ENCODE measurements at places on chromosomes 6 and 20. TPM values are rescaled to one million over a fixed set of nuclear protein-coding genes. Genes with fewer than 3 reads are reported as not detected.
A peak's percentile ranks its signal among the peaks of the same experiment; 100 is the strongest.

DNA sequence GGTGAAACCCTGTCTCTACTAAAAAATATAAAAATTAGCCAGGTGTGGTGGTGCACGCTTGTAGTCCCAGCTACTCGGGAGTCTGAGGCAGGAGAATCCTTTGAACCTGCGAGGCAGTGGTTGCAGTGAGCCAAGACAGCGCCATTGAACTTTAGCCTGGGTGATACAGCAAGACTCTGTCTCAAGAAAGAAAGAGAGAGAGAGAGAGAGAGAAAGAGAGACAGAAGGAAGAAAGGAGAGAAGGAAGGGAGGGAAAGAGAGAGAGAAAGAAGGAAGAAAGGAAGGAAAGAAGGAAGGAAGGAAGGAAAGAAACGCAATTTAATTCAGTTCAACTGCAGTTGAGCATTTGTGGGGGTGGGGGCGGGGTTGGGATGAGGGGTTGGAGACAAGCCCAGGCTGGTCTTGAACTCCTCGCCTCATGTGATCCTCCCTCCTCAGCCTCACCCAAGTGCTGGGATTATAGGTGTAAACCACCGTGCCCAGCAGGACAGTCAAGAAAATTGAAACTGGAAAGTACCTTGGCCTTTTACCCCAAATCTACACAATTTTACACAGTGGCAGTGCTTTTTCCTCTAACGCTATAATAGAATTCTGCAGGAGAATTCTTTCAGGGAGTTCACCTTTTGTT is 30.5 kb downstream of the TRIM27 start:
- H3K27ac ChIP-seq = no peak overlapping the region
- no peaks in the 10 kb centered on the region for H3K4me1 ChIP-seq
- H3K27me3 ChIP-seq = no peaks in the 10 kb centered on the region
- H3K36me3 ChIP-seq = no peaks in the 10 kb centered on the region

- H3K4me3 ChIP-seq = no peak overlapping the region
- H3K27me3 ChIP-seq = no peaks in the 10 kb centered on the region
- no peak overlapping the region for H3K27ac ChIP-seq
- no peaks in the 10 kb centered on the region for H3K36me3 ChIP-seq
- no peaks in the 10 kb centered on the region for H3K4me1 ChIP-seq
Measured at GRCh38 chr6:53107091-53107490, 41.5 kb downstream of the GCM1 start.

GRCh38 chr6:107704347-107705013 is 119.6 kb downstream of the SCML4 start:
- H3K27me3 ChIP-seq = no peaks in the 10 kb centered on the region
- H3K4me3 ChIP-seq = no peak overlapping the region
- H3K36me3 ChIP-seq = no peaks in the 10 kb centered on the region
- no peaks in the 10 kb centered on the region for H3K4me1 ChIP-seq

DNA sequence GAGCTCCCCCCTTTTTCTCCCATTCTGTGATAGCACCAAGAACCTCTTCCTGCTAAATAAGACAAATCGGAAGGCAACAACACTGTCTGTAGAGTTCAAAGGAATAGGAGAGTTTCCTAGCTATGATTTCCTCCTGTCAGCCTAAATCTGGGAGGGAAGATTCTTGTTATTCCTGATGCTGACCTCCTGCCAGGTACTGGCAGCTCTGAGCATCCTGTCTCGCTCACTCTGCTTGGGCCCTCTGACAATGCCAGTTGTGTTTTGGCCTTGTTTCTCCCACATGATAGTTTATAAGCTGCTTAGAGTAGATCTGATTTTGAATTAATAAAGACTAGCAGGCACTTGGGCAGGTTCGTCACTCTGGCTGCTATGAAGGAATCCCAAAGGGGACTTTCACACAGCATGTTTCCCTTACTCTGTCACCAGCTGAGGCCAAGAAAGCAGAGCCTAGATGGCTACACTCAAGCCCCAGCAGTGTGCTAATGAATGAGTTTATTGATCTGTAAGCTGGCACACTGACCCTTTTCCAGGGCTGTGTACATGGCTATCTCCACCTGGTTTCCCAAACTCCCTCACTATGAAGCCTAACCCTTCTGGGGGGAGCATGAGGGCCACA is 52.3 kb downstream of the UQCC1 start:
- H3K27me3 ChIP-seq = no peaks in the 10 kb centered on the region
- peak; percentile 38 for DNase-seq
- no peaks in the 10 kb centered on the region for H3K36me3 ChIP-seq

DNA sequence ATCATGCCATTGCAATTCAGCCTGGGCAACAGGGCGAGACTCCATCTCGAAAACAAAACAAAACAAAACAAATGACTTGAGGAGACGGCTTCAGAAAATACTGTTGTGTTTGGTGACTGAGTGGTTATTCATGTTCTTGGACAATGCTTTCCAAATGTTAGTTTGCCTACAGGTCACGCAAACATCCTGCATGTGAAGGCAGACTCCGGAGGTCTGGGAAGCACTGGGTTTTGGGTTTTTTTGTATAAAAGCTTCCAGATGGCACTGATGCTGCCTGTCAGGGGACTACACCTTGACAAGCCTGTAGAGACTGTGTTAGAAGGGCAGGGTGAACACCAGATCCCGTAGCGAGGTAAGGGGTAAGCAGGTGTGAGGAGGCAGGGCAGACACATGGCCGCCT is 81.7 kb downstream of the THBS2 start:
- no peak for DNase-seq
- H3K27ac ChIP-seq = peak overlapping the region; percentile 45
- no peaks in the 10 kb centered on the region for H3K36me3 ChIP-seq
- no peaks in the 10 kb centered on the region for H3K27me3 ChIP-seq
- H3K4me1 ChIP-seq = no peaks in the 10 kb centered on the region

DNA sequence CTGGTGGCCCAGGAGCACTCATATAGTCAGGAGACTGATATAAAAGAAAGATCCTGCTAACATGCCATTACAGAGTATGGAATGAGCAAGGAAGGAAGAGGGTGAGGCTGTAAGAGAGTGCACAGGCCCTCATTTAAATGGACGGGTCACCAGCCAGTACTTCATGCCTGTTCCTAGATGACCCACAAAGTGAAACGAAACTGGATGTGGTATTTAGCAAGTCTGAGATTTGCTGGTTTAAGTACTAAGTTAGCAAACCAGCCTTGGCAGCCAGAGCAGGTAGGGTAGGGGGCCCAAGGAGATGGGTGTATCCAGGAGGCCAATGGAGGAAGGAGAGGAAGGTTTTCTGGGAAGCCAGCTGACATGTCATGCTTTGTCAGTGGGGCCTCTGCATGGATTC is 15.9 kb downstream of the NT5E start:
- no peak overlapping the region for H3K4me3 ChIP-seq
- no peaks in the 10 kb centered on the region for H3K27me3 ChIP-seq
- H3K36me3 ChIP-seq = no peaks in the 10 kb centered on the region
- no peak overlapping the region for H3K27ac ChIP-seq
- peaks cover 16% of the 10 kb centered on the region for H3K4me1 ChIP-seq

DNA sequence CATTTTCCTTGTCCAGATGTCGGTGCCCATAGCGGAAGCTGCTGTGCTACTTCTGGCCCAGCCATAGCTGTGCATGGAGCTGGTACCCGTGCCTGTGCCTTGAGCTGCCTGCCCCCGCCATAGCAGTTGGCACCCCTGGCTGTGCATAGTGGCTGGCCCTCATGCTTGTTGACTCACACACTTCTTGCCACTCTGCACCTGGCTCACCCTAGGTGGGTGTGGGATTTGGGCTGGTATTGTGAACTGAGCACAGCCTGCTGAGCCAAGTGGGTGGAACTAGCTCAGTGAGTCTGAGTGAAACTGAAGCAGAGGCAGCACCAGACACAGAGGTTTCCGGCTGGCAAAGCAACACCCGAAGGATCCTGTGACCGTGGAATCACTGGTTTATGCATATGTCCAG is 689.5 kb upstream of the EYS start:
- no peak overlapping the region for H3K4me3 ChIP-seq
- H3K27me3 ChIP-seq = no peaks in the 10 kb centered on the region
- no peak for DNase-seq
- H3K27ac ChIP-seq = no peak overlapping the region
- H3K36me3 ChIP-seq = no peaks in the 10 kb centered on the region
- H3K4me1 ChIP-seq = no peaks in the 10 kb centered on the region

GRCh38 chr20:18650224-18650623 is 62.4 kb downstream of the DTD1 start:
- no peaks in the 10 kb centered on the region for H3K36me3 ChIP-seq
- DNase-seq = no peak
- no peaks in the 10 kb centered on the region for H3K27me3 ChIP-seq
- H3K4me3 ChIP-seq = no peak overlapping the region
- no peak overlapping the region for H3K27ac ChIP-seq

DNA sequence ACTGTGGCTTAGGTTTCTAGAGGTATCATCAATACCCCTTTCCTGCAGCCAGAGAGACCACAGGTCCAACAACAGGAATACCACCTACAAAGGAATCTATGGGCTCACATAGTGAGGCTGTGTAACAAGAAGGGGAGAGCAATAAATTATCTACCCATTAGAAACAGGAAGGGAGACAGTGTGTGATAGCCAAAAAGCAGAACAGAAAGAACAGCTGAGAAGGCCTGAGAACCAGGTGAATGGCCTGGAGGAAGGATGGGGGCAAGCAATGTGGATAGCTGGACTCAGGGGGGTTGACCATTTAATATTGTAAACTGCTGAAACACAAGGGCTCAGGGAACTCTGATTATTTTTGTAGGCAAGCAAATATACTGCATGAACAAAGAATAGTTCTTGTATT is 628.2 kb downstream of the COL12A1 start:
- no peak for DNase-seq
- H3K36me3 ChIP-seq = no peaks in the 10 kb centered on the region
- H3K4me3 ChIP-seq = no peak overlapping the region
- H3K27ac ChIP-seq = no peak overlapping the region

- H3K27ac ChIP-seq = peak overlapping the region; percentile 90
- H3K4me3 ChIP-seq = peak overlapping the region; percentile 65
- peak; percentile 80 for DNase-seq
Measured at GRCh38 chr20:19212821-19213502, 520 bp downstream of the SLC24A3 start.

GRCh38 chr6:10237298-10238038 is 177.4 kb downstream of the TFAP2A start:
- H3K36me3 ChIP-seq = no peaks in the 10 kb centered on the region
- H3K27me3 ChIP-seq = no peaks in the 10 kb centered on the region
- no peak overlapping the region for H3K27ac ChIP-seq
- no peaks in the 10 kb centered on the region for H3K4me1 ChIP-seq
- H3K4me3 ChIP-seq = no peak overlapping the region

- no peaks in the 10 kb centered on the region for H3K36me3 ChIP-seq
- no peak for DNase-seq
- no peak overlapping the region for H3K4me3 ChIP-seq
- no peaks in the 10 kb centered on the region for H3K4me1 ChIP-seq
- H3K27me3 ChIP-seq = no peaks in the 10 kb centered on the region
Measured at GRCh38 chr6:129731428-129731827, 21.5 kb upstream of the ARHGAP18 start.

DNA sequence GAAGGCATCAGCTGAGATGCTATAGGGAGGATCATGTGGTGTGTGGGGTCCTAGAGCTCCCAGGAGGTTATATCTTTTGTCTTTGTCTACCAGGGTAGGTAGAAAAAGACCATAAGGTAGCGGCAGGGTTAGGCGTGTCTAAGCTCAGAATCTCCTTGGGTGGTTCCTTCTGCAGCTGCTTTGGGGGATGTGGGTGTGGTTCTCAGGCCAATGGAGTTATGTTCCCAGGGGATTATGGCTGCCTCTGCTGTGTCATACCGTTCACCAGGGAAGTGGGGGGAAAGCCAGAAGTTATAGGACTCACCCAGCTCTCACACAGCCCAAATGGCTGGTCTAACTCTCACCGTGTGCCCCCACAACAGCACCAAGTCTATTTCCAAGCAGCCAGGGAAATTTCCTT is 107.4 kb upstream of the ADGRB3 start:
- H3K4me1 ChIP-seq = no peaks in the 10 kb centered on the region
- H3K27ac ChIP-seq = no peak overlapping the region
- H3K4me3 ChIP-seq = no peak overlapping the region
- H3K27me3 ChIP-seq = no peaks in the 10 kb centered on the region

DNA sequence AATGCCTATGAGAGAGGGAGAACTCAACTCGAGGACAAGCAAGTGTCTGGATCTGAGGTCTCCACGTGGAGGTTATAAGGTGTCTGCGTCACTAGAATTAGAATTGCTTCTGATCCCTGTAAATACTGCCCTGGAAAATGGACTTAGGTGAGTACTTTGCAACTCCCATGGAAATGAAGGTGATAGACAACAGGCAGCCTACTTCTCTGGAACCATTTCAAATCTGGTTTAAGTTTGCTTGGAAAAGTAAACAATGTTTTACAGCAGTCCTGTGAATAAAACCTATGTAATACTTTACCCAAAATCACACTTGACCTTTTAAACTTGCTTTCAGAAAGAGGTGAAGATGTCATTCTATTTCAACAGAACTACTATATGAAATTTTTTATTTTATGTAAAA is 70.1 kb upstream of the TENT5A start:
- H3K27me3 ChIP-seq = no peaks in the 10 kb centered on the region
- H3K4me3 ChIP-seq = no peak overlapping the region
- H3K4me1 ChIP-seq = no peaks in the 10 kb centered on the region
- H3K36me3 ChIP-seq = no peaks in the 10 kb centered on the region
- H3K27ac ChIP-seq = no peak overlapping the region

- H3K36me3 ChIP-seq = no peaks in the 10 kb centered on the region
- no peaks in the 10 kb centered on the region for H3K27me3 ChIP-seq
- DNase-seq = no peak
- no peak overlapping the region for H3K4me3 ChIP-seq
- H3K4me1 ChIP-seq = no peaks in the 10 kb centered on the region
Measured at GRCh38 chr20:48738399-48739304, 89.1 kb downstream of the PREX1 start.

- no peaks in the 10 kb centered on the region for H3K36me3 ChIP-seq
- no peak overlapping the region for H3K4me3 ChIP-seq
- DNase-seq = no peak
- no peaks in the 10 kb centered on the region for H3K4me1 ChIP-seq
- H3K27me3 ChIP-seq = no peaks in the 10 kb centered on the region
Measured at GRCh38 chr6:90387383-90387775, 90.7 kb upstream of the BACH2 start.

- H3K27ac ChIP-seq = no peak overlapping the region
- H3K4me1 ChIP-seq = no peaks in the 10 kb centered on the region
- no peaks in the 10 kb centered on the region for H3K27me3 ChIP-seq
- H3K4me3 ChIP-seq = no peak overlapping the region
- no peaks in the 10 kb centered on the region for H3K36me3 ChIP-seq
- DNase-seq = no peak
Measured at GRCh38 chr6:78526432-78526831, 340.9 kb upstream of the IRAK1BP1 start.

DNA sequence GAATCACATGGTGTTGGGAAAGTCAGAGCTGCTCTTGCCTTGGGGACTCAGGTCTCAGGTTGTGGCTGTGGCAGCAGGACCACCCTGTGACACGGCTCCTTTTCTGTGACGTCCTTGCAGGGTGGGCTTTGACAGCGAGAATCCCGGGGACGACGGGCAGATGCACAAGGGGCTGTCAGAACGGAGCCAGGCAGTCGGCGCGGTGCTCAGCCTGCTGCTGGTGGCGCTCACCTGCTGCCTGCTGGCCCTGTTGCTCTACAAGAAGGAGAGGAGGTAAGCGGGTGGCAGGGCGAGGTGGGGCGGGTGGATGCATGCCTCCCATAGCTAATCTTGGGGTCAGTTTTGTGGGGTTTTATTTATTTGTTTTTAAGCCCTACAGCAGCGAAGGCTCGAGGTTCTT is 19.2 kb upstream of the SLC22A1 start:
- no peak overlapping the region for H3K27ac ChIP-seq
- peaks cover 6% of the 10 kb centered on the region for H3K36me3 ChIP-seq
- H3K27me3 ChIP-seq = no peaks in the 10 kb centered on the region
- no peaks in the 10 kb centered on the region for H3K4me1 ChIP-seq
- DNase-seq = no peak
- H3K4me3 ChIP-seq = no peak overlapping the region

The CHD6 gene
- total RNA-seq = 81.0 TPM

The RUNX2 gene
- total RNA-seq = 7.3 TPM

The BCAS1 gene
- total RNA-seq = 0.98 TPM

The B3GALT4 gene
- 15.0 TPM for total RNA-seq

The PPP1R14C gene
- total RNA-seq = 3.3 TPM

The ARMC12 gene
- total RNA-seq = 0.33 TPM

The MLN gene
- not detected for total RNA-seq

The ITPR3 gene
- total RNA-seq = 18.4 TPM

The FERMT1 gene
- under 0.01 TPM for total RNA-seq

The RIPK1 gene
- 26.2 TPM for total RNA-seq
